ENCODE measurements at places on chromosomes 16 and 17.
A peak's percentile ranks its signal among the peaks of the same experiment; 100 is the strongest.

DNA sequence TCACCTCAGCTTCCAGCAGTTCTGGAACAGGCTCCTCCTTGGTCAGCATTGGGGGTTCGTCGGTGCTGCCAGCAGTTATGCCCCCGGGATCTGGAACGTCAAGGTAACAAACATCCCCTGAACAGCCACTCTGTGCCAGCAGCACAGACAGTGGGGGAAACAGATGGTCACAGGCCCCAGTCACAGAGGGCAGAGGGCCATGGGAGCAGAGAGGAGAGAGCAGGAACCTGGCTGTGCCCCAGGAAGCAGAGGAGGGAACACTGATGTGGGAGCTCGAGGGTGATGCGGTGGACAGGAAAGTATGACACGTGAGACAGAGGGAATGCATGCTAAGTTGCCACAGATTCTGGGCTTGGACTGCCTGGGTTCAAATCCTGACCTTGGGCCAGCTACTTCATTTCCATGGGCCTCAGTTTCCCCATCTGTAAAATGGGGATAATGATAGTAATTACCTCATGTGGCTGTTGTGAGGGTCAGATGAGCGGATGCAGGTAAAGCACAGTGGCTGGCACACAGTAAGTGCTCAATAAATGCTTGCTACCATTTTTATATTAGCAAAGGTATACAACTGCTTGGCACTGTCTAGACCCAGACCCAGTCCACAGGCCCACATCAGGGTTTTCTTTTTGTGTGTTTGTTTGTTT, 4.9 kb downstream of the BCL7C start:
- peaks cover 9% of the 10 kb centered on the region for H3K4me1 ChIP-seq
- H3K27ac ChIP-seq, result no peak overlapping the region
- H3K27me3 ChIP-seq, result no peaks in the 10 kb centered on the region
- DNase-seq, result no peak

GRCh38 chr16:74868501-74868900, 93.9 kb upstream of the FA2H start:
- no peak overlapping the region for H3K27ac ChIP-seq
- H3K36me3 ChIP-seq, result peaks cover 16% of the 10 kb centered on the region
- no peaks in the 10 kb centered on the region for H3K4me1 ChIP-seq
- DNase-seq, result no peak
- no peak overlapping the region for H3K4me3 ChIP-seq

DNA sequence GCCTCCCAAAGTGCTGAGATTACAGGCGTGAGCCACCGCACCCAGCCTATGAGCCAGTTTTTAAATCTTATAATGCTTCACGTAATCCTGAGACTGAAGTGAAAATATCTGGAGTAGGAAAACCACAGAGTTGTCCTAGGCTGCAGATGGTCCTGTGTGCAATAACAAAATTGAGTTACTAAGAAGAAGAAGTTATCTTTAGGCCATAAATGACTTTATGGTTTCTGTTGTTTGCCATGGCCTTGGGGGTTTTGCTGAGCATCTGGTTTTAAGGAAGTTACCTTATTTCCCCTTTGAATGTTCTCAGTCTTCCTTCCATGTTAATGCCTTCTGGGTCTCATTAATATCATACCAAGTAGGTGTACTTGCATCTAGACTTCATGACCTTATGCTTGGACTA, 16.5 kb downstream of the NMT1 start:
- H3K36me3 ChIP-seq, result peaks cover 43% of the 10 kb centered on the region
- H3K27ac ChIP-seq, result peak overlapping the region; percentile 48
- H3K27me3 ChIP-seq, result no peaks in the 10 kb centered on the region
- H3K4me3 ChIP-seq, result no peak overlapping the region
- DNase-seq, result no peak
- H3K4me1 ChIP-seq, result peaks cover 20% of the 10 kb centered on the region

GRCh38 chr17:40322358-40323315, 13.7 kb downstream of the RARA start:
- H3K36me3 ChIP-seq, result no peaks in the 10 kb centered on the region
- DNase-seq, result peak; percentile 80
- peak overlapping the region; percentile 37 for H3K4me3 ChIP-seq

GRCh38 chr16:49638673-49639610, 217.0 kb downstream of the ZNF423 start:
- peak overlapping the region; percentile 65 for H3K27ac ChIP-seq
- peaks cover 8% of the 10 kb centered on the region for H3K4me1 ChIP-seq
- peaks cover 19% of the 10 kb centered on the region for H3K36me3 ChIP-seq

DNA sequence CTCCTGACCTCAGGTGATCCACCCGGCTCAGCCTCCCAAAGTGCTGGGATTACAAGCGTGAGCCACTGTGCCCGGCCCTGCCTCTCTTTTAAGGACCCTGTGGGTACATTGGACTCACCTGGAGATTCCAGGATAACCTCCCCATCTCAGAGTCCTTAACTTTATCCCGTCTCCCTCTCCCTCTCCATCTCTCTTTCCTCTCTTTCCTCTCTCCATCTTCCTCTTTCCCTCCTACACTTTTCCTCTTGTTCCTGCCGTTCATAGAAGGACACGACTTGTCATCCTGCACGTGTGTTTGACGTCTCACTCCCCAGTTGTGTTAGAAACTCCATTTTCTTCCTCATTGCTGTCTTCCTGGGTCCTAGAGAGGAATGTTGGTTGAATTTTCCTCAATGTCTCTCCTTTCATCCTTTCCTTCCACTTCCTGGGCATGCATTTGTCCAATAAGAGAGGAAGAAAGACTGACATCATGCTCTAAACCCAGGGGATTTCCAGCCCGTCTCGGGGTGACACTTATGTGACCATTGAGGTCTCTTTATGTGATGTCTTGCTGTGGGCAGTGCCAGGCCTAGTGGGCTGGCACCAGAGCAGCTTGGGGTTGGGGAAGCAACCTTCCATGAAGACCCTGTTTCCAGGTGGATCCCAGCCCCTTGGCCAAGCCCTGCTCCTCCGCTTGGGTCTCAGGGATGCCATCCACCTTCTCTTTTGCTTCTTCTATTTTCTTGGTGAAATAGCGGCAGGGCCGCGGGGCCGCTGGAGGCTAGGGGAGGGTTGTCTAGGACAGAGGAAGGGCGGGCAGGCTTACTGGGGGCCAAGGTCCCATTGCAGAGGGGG, 39.8 kb upstream of the IRF8 start:
- no peak for DNase-seq
- no peaks in the 10 kb centered on the region for H3K36me3 ChIP-seq
- H3K4me1 ChIP-seq, result no peaks in the 10 kb centered on the region
- H3K4me3 ChIP-seq, result no peak overlapping the region
- H3K27me3 ChIP-seq, result no peaks in the 10 kb centered on the region

DNA sequence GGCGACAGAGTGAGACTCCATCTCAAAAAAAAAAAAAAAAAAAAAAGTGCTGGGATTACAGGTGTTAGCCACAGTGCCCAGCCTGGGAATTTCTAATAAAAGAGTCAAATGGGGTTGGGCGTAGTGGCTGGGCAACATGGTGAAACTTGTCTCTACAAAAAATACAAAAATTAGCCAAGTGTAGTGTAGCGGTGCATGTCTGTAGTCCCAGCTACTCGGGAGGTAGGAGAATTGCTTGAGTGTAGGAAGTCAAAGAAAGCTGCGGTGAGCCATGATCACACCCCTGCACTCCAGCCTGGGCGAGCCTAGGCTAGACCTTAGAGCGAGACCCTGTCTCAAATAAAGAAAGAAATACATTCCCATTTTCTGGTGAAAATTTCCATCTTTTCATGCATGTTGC, 2.4 kb upstream of the UTS2R start:
- H3K27me3 ChIP-seq, result peaks cover 8% of the 10 kb centered on the region
- H3K4me1 ChIP-seq, result peaks cover 10% of the 10 kb centered on the region
- DNase-seq, result no peak
- no peak overlapping the region for H3K4me3 ChIP-seq

DNA sequence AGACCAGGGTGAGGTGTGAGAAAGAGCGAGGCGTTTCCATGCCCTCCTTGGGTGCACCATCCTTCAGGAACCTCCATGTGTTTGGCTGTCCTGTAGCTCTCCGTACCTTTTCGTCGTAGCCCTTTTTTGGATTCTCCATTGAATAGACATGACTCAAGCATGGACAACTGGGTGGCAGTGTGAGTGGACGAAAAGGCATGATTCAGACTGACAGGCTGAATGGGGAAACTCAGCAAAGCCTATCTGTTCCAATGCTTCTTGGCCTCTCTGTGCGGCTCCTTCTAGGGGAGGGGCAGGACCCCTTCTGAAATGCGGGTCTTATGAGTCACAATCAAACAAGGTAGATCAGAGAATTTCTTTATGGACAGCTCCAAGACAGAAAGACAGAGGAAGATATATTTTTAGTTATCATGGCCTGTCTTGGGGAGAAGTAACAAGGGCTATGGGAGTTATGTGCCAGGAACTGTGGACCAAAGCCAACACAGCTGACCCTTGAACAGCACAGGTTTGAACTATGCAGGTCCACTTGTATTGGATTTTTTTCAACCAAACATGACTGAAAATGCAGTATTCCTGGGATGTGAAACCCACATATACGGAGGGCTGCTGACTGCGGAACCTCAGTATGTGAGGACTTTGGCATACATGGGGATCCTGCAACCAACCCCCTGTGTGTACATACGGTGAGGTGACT, 22.9 kb downstream of the ADORA2B start:
- no peak for DNase-seq
- no peaks in the 10 kb centered on the region for H3K4me1 ChIP-seq
- no peaks in the 10 kb centered on the region for H3K27me3 ChIP-seq
- H3K27ac ChIP-seq, result no peak overlapping the region
- H3K36me3 ChIP-seq, result no peaks in the 10 kb centered on the region
- no peak overlapping the region for H3K4me3 ChIP-seq

- no peak overlapping the region for H3K4me3 ChIP-seq
- peaks cover 22% of the 10 kb centered on the region for H3K4me1 ChIP-seq
- H3K27me3 ChIP-seq, result no peaks in the 10 kb centered on the region
- no peak overlapping the region for H3K27ac ChIP-seq
- peaks cover 89% of the 10 kb centered on the region for H3K36me3 ChIP-seq
- no peak for DNase-seq
Observed at GRCh38 chr16:30664616-30665109, 6.4 kb downstream of the FBRS start.

DNA sequence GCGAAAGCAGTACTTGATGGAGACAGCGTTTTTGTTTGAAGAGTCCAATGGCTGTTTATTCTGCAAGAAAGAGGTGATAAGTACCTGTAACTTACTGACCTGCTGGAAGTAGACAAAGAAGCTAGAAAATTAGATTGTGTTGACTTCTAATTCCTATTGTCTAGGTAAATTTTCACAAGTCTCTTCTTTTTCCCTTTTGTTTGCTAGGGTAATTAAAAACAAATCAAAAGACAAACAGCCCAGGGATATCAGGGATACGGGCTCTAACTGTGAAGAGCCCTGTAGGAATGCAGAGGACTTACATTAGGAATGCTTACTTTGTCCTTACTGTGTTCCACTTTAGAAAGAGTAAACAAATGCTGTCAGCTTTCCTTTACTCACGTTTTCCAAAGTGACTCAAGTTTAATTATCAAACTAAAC, 7.0 kb downstream of the PSME3IP1 start:
- no peaks in the 10 kb centered on the region for H3K27me3 ChIP-seq
- DNase-seq, result no peak

GRCh38 chr17:57879437-57880085, 29.7 kb upstream of the MRPS23 start:
- peak overlapping the region; percentile 11 for H3K27ac ChIP-seq
- no peak for DNase-seq
- H3K36me3 ChIP-seq, result peaks cover 2% of the 10 kb centered on the region
- no peaks in the 10 kb centered on the region for H3K27me3 ChIP-seq
- H3K4me1 ChIP-seq, result peaks cover 46% of the 10 kb centered on the region

- H3K27me3 ChIP-seq, result no peaks in the 10 kb centered on the region
- no peak overlapping the region for H3K4me3 ChIP-seq
- no peak overlapping the region for H3K27ac ChIP-seq
- no peaks in the 10 kb centered on the region for H3K36me3 ChIP-seq
Observed at GRCh38 chr16:85098565-85098964, 13.7 kb downstream of the CIBAR2 start.

- no peak for DNase-seq
- H3K27me3 ChIP-seq, result no peaks in the 10 kb centered on the region
- no peak overlapping the region for H3K4me3 ChIP-seq
Observed at GRCh38 chr17:72477491-72477890, 356.7 kb downstream of the SOX9 start.

DNA sequence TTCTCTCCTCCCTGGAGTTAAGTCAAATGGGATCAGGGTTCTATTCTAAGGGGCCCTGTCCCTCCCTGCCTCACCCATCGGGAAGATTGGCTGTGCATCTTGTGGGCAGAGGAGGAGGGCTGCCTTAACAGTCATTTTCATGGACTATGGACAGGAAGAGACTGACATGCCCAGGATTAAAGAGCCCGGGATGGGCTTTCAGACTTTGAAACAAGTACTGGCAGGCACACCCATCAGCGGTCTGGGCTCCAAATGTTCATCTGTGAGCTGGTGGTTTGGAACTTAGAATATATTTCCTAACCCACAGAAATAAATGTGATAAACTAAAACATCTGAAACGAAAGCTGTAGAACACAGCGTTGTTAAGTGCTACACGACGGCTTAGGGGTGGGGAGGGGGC, 6.5 kb downstream of the SLC6A4 start:
- H3K27me3 ChIP-seq, result no peaks in the 10 kb centered on the region
- no peaks in the 10 kb centered on the region for H3K4me1 ChIP-seq
- no peak overlapping the region for H3K27ac ChIP-seq
- H3K36me3 ChIP-seq, result no peaks in the 10 kb centered on the region
- DNase-seq, result no peak

DNA sequence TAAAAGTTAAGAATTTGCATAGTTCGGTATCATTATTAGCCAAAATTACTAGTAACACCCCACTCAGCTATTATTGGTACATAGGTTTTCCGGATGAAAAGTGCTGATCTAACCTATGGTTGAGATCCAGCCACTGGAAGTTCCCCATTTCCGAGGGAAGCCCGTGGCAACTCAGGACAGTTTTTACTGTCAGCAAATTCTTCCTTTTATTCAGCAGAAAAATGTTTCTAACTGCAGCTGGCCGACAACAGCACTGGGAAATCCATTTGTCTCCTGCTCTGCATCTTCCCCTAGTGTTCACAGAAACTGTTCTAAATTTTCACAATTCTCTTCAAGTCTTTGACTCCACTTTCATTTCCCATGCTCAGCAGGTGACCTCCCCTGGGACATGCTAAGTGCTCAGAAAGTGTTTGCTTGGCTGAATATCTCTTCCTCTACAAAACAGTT, 15.5 kb upstream of the MMD start:
- no peaks in the 10 kb centered on the region for H3K36me3 ChIP-seq
- no peak overlapping the region for H3K4me3 ChIP-seq
- no peaks in the 10 kb centered on the region for H3K4me1 ChIP-seq
- DNase-seq, result no peak

DNA sequence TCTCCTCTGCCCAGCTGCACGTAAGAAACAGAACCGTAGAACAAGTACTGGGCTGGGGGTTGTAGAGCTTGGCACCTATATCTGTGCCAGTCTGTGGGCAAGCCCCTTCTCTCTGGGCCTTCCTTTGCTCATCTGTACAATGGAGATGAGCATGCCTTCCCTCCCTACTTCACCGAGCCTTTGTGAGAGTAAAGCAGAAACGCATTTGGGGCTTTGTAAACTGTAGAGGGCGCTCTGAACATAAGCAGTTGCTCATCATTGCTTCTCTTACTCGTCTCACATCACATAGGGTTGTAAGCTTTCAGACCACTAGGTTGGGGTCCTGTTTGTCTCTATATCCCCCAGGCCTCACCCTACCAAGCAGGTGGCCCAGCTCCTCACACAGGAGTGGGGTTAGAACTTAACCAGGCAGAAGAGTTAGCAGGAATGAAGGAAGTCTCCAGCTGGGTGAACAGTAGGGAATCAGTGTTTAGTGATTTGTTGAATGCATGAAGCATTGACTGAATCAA, 15.1 kb downstream of the SAMD14 start:
- H3K27me3 ChIP-seq, result no peaks in the 10 kb centered on the region
- peaks cover 5% of the 10 kb centered on the region for H3K36me3 ChIP-seq
- H3K4me3 ChIP-seq, result no peak overlapping the region
- H3K27ac ChIP-seq, result no peak overlapping the region

GRCh38 chr16:1823821-1824220, 2.8 kb downstream of the HAGH start:
- no peak overlapping the region for H3K4me3 ChIP-seq
- no peak overlapping the region for H3K27ac ChIP-seq
- peaks cover 34% of the 10 kb centered on the region for H3K36me3 ChIP-seq
- DNase-seq, result no peak
- H3K27me3 ChIP-seq, result no peaks in the 10 kb centered on the region
